ENCODE measurements at places on chromosomes 11 and 22.

- DNase-seq: no peak
These were observed 1337.8 kb downstream of the BRD1 start for GRCh38 chr22:48489551-48490499.

- DNase-seq: no peak
These were observed 35.2 kb upstream of the P2RY2 start for GRCh38 chr11:73182824-73183321.

DNA sequence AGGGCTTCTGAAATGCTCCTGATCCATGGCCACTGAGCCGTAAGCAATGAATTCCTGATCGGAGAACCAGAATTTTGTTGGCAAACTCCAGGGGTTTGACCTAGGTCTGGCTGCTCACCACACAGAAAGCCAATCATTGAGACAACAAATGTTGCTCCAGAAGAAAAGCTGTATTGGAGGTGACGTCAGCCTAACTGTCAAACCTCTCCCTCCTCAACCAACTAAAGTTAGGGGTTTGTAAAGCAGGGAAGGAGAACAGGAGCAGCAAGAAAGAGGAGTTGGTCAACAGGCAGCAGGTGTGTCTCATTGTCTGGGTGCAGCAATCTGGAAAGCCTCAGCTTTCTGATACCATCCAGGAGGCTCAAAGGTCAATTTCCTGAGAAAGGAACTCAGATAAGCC is 133.7 kb upstream of the SEZ6L start:
- DNase-seq: no peak

- DNase-seq: peak; percentile 40
These were observed 15.0 kb downstream of the CHST1 start for GRCh38 chr11:45650166-45651095.

- DNase-seq: no peak
These were observed 7.1 kb upstream of the ENDOD1 start for GRCh38 chr11:95082576-95083001.
